ENCODE measurements at places on chromosomes 4 and X.

GRCh38 chrX:141439651-141440050 is 144.9 kb downstream of the SPANXA1 start:
- DNase-seq = no peak

DNA sequence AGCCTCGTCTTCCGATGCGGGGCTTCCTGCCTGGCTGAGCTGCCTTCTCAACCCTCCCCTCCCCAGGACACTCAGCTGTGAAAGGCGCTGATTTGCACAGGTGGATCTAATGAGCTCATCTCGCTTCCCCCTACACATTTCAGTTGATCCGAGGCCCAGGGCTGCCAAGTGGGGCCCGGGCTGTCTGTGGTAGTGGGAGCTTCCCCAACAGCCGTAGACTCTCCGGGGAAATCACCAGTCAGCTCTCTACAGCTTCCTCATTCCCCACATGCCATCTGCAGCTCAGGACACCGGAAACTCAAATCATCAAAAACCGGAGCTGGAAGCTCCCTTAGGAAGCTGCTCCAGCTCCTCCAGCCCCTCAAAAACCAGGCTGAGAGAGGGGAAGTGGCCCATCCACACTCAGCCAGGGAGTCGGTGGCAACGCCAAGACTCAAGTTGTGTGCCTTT is 56.2 kb downstream of the SMIM20 start:
- DNase-seq = no peak

DNA sequence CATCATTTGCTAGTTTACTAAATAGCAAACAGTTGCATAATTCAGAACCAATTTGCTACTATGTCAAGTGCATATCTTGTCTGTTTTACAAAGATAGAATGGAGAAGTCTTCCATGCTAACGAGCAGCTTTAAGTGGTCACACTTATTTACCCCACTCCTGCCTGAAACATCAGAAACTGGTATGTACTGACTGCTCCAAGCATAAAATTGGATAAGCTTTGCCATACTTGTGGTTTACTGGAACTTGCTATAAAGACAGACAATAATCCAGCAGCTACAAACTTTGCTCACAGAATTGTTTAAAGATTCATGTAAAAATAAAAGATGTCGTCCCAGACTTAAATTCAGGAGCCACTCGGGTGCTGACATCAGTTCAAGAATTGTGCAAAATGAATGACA is 13.3 kb upstream of the CDKL2 start:
- DNase-seq = no peak

- no peak for DNase-seq
These were observed 32.8 kb upstream of the GEMIN8 start for GRCh38 chrX:14062524-14062923.

DNA sequence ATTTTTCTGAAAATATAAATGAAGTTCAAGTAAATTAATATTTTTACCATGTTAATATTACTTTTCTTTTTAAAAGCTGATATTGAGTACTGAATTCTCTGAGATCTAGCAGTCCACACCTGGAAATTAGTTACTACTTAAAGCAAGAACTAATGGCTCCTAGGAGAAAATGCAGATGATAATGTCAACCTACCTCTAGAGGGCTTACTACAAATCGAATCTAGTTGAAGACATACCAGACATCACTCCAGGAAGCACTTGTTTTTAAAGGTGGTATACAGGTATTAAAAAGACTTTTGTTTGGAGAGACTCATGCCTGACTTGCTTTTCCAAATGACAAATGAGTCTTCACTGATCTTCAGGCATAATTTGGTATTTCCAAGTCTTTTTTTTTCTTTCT is 516.4 kb upstream of the BOD1L1 start:
- no peak for DNase-seq

DNA sequence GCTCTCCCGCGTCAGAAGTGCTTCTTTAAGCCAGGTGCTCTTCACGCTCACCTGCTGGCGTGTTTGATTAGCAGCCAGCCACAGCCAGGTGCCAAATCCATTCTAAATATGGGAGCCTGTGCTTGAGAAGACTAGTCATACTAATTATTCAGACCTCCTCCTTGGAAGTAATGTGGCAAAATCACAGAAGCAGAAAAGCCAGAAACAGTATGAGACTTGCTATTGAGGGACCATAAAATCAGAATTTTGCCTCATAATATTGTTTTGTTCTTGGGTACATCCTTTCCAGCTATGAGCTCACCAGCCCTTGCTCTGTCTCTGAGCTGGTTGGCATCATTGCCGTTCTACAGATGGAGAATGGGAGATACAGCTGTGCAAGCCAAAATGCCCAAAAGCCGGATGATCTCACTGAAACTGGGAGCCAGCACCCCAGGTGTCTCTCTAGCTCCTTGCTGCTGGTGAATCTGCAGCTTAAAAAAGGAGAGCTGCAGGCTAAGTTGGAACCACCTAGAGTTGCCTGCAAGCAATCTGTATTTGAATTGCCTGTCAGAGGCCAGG is 205.4 kb downstream of the SHROOM3 start:
- no peak for DNase-seq

DNA sequence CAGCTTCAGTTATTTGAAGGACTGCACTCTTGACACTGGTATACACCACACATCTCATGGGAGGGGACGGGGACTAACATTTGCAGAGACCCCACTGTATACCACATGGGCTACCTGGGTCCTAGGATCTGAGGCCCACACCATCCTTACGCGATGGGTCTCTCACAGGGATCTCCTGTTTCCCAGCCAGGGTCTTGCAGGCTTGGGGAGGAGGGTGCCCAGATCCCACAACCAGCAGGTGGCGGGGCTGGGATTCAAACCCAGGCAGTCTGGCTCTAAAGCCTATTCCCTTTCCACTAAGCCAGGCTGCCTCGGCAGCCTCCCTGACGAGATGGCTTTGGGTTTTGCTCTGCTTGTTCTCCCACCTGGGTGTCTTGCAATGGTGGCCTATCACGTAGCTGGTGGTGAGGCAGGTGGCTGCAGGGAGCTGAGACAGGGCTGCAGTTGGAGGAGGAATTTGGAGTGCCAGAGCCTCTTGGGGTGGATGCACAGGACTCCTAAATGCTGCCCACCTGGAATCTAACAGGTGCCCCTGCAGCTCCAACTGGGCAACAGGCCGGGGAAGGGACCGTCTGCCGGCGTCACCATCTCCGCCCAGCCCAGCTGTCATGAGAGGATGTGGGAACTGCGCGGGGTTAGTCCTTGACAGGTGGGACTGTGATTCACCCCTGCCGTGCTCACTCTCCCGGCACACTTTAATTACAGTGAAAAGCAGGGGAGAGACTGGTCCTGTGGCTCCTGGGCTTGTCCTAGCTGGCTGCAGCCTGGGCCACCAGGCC is 110.7 kb downstream of the PSAPL1 start:
- DNase-seq = no peak

DNA sequence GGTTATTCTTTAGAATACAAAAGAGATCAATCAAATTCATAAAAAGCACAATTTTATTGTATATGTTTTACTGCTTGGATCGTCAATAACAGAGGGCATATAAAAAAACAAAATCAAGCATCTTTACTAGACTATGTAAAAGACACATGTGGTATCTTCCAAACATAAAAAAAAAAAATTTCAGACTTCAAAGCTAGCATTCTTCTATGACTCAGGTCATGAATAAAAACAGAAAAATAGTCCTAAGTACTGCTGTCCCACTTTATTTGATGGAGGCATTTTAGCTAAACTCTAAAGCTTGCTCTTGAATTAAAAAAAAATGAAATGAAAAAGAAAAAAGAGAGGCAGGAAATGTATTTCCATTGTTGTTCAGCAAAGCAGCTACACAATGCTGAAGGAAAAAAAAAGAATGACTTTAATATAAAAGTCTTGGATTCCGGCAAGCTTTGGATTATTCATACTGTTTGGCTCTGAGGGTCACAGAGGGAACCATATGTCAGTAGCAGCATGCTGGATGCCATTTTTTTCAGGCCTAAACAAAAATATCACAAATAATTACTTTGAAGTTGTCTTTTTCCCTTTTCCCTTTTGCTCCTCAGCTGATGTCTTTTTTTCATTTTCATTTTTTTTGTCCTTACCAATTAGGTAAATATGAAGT is 249.1 kb upstream of the DIAPH2 start:
- DNase-seq = no peak

DNA sequence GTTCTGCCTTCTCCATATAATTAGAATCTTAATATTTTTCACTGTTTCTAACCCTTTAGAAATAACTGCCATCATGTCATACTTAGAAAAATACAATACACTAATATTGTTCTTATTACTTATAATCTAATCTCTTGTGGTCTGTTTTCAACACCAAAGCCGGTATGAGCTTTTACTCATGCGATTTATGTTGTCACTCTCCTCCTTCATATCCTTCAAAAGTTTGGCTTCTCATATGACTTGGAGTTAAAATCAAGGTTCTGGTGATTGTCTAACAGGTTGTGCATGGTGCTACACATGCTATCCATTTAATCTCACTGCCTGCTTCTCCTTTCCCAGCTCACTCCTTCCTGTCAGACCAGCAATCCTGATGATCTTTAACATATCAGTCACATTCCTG is 1392.9 kb downstream of the ARAP2 start:
- no peak for DNase-seq

DNA sequence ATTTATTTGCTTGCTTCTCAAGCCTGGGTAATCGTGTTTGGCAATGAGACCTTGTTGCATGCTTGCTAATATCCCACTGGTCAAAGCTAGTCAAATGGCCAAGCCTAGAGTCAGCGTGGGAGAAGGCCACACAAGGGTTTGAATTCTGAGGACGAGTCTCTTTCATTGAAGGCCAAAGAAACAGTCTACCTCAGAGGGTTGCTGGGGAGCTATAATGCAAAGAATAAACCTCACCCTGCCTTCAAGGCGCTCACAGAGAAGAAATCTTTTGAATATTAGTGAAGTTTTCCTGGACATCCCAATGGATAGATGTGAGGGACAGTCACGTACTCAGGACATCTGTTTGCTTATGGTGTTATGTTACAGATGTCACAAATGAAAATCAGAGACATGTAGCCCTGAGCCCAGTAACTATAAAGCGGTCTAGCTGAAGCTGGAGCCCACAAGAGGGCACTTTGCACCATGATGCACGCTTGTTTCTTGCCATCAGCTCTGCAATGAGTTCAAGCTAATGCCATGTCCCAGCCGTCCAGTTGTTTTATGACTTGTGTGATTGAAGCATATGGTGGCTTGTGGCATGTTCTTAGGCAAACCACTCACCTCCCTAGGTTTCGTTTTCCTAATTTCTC is 1.1 kb upstream of the TLR3 start:
- peak; percentile 23 for DNase-seq

DNA sequence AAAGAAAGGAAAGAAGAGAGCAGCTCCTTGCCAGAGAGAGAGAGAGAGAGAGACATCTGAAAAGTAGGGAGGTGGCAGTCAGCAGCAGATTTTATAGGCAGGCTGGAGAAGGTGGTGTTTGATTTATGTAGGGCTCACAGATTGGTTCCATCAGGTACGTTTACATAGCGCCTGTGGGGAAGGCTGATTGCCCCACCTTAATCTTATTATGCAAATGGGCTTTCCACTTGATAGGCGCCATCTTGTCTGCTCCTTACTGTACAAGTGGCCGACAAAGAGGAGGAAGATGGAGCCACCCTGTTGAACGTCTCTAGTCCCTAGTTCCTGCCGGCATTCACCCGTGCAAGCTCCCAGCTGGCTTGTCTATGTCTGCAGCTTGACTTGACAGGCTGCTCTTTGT is 49.1 kb upstream of the DHRSX start:
- DNase-seq = no peak

GRCh38 chr4:13164783-13165331 is 319.3 kb downstream of the RAB28 start:
- no peak for DNase-seq

DNA sequence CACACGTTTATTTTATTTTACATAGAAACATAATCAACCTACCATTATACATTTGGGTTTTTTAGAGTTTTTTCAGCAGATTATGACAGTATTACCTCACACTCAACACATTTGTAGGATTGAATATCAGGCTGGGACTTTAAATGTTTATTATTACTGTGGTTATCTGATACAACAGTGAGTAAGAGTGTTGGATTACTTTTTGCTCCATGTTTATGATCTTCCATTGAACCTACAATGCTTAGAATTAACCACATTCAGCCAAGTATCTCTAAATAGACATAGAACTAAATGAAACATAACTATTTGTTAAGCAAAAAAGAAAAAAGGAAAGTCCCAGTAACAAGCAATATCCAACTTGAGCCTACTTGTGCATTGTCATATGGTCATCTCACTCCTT is 607.4 kb upstream of the PITX2 start:
- no peak for DNase-seq

DNA sequence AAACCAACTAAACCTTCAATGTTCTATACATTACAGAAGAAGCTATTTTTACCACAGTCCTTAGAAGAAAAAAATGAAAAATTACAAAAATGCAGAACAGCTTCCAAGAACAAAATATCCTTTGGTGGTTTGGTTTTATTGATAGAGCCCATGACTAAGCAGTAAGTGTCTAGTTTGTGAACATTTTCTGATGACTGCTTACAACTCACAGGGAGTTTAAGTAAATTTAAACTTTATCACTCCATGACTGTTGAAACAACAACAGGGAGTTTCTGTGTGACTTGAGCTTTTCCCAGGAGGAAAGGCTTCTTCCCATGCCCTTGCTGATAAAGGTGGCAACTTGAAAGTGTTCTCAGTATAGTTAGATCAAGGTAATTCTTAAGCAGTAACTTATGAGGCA is 2.9 kb downstream of the PF4 start:
- no peak for DNase-seq

DNA sequence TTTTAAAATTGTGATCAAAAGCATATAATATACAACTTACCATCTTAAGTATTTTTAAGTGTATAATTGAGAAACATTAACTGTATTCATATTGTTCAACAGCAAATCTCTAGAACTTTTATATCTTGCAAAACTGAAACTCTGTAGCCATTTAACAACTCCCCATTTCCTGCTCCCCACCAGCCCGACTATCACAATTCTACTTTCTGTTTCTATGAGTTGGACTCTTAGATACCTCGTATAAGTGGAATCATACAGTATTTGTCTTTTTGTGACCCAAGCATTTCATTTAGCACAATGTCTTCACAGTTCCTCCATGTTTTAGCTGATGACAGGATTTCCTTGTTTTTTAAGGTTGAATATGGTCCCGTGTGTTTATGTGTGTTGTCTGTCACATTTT is 106.0 kb downstream of the LRBA start:
- DNase-seq = no peak

GRCh38 chr4:75584067-75584466 is 28.2 kb downstream of the ODAPH start:
- DNase-seq = no peak

DNA sequence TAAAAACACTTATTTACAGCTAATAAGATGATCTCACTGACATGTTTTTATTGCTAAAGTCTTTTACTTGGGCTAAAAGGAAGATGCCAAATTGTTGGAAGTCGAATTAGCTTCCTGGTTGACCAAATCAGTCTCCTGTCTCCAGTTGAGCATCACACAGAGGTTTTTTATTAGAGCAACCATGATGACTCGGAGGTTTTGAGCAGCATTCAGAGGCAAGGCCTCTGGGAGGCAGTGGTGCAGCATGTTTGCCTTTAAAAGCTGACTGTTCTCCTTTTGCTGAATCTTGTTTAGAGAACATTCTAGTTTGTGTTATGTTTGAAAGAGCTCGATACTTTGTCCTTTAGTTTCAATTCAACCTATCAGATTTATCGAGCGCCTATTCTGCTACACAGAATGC is 2.1 kb downstream of the UCHL1 start:
- DNase-seq = no peak
